ENCODE measurements at places on chromosomes 3 and 15.

- DNase-seq: no peak
Observed at GRCh38 chr3:168154089-168154488, 58.4 kb upstream of the GOLIM4 start.

DNA sequence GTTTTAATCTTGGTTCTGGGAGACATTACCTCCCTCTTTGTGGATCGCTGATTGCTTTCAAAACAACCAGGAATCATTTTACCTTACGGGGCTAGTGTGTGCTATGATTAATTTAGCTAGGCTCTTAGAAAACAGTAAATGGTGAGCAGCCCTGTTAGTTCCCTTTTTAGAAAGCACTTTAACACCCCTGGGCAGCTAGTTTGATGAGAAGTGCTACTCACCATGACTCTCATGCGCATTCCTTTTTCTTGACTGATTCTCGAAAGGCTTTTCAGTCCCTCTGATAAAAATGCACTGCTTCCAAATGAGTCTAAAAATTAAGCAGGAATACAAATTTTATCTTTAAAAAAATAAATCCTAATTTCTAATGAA, 75.3 kb upstream of the LEKR1 start:
- no peak for DNase-seq

DNA sequence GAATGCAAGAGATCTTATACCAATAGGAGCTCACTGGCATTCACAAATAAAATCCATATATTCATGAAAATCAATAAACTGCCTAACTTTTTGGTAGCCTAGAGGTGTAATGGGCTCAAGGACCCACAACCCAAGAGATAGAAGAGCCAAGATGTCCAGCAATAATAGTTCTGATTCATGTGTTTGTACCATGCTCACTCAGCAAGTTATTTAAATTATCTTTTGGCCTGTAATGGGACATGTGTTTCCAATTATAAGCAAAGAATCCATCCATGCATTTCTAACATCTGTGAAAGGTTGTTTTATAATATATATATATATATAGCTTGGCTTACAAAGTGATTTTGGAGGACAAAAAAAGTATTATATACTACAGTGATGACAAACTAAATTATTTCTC, 29.7 kb upstream of the SHC4 start:
- no peak for DNase-seq

DNA sequence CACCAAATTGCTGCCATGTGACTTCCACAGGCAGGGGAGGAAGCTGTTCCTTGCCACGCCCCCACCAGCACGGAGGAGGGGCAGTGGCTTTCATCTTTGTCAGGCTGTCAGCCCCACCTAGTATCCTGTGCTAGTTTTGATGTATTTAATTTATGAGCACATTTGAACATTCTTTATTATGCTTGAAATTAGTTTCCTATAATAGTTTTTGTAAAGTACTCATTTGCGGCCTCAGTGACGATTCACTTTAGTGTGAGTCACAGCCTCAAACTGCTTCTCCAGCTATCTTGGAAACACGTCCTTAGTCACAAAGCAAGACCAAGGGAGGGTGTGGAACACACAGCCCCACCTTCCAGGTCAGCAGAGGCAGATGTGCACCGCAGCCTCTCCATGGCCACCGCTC, 239.9 kb upstream of the ATP10A start:
- no peak for DNase-seq

- no peak for DNase-seq
Observed at GRCh38 chr3:186184021-186184420, 75.1 kb upstream of the ETV5 start.

- DNase-seq: no peak
Observed at GRCh38 chr3:17032407-17033034, 147.8 kb downstream of the PLCL2 start.

DNA sequence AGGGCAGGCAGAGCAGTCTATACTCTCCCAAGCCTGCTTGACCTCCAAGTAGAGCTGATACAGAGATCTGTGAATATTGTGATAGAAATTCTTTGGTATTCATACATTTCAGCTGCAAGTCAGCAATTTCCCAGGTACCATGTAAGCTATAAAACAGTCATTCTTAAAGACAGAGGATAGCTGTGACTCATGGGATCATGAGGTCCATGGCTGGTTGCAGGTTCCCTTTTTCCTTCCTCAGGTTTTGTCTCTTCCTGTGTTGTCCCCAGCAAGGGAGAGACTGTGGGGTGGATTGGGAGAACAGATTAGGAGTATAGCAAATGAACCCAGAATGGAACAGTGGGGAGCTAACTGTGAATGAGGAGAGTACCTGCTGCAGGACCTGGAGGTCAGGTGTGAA, 5.4 kb upstream of the P4HTM start:
- DNase-seq: no peak

DNA sequence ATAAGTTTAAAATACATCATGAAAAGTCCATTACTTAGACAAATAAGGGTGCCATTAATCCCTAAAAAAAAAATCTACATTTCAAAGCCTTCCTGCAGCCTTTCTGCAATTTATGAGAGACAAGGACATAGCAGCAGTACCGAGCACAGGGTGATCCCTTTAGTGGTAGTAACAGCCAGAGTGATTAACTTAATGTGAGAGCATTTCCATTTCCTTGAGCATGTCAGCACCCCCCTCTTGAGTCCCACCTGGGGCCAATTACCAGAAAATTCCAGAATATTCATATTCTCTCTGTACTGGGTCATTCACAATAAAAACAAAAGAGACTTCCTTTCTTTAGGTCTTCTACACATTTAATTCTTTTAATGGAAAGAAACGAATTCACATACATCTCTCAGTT, 546.9 kb upstream of the CCDC54 start:
- no peak for DNase-seq

DNA sequence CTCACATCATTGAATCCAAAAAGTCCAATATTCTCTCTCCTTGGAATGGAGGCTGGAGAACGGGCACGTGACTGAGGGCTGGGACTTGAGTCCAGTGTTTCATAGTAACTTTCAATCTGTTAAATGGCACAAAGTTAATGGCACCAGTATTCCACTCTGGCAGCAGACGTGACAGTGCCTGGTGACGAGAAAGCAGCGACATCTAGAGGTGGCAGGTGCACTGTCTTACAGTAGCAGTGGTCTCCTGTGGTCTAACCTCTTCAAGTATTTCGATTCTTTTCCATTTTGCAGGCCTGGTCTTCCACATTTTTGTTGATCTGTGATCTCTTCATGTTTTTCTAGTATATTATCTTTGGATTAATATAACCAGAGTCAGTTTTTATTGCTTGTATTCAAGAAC, 107.1 kb downstream of the OXSM start:
- DNase-seq: no peak

DNA sequence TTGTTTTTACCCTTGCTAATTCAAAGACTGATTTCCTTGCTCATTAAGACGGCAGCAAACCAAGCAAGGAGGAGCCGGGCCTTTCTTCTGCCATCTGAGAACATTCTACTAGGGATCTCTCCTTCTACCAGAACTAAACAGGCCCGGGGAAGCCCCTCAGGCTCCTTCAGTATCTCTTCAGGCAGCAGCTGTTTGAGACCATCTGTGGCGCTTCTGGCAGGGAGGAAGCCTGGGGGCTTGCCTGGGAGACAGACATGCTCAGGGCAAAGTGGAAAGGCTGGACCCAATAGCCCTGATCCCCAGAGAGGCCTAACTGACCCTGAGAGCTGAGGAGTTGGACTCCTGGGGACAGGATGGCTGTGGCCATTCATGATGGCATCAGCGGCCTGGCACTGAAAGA, 67.9 kb downstream of the FEM1B start:
- DNase-seq: no peak

GRCh38 chr15:56984681-56985481, 66.4 kb downstream of the TCF12 start:
- no peak for DNase-seq

- no peak for DNase-seq
Observed at GRCh38 chr3:41508063-41508696, 308.9 kb downstream of the CTNNB1 start.

DNA sequence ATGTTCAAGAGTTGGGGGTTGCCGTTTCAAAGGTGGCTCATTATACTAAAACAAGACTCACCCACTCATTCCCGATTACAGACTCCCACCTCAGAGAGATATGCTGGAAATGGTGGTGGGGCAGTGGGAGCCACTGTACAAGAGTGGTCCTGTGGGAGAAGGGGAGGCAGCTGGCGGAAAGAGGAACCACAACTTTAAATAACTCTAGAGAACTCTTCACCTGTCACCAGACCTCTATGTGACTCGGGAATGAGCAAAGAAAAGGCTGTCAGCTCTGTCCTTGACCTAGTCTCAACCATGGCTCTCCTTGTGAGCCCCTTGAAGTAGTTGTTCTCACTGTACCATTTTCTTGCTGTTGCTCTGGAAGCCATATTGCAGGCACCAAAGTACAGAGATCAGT, 293.8 kb downstream of the CHST2 start:
- DNase-seq: no peak

- no peak for DNase-seq
Observed at GRCh38 chr3:49869525-49870126, at the start of gene CAMKV. Gene CAMKV (minus strand): TSS chr3:49869906. CDS start chr3:49862388, 7,518 bp downstream.

GRCh38 chr3:30522476-30522875, 83.9 kb upstream of the TGFBR2 start:
- DNase-seq: no peak

DNA sequence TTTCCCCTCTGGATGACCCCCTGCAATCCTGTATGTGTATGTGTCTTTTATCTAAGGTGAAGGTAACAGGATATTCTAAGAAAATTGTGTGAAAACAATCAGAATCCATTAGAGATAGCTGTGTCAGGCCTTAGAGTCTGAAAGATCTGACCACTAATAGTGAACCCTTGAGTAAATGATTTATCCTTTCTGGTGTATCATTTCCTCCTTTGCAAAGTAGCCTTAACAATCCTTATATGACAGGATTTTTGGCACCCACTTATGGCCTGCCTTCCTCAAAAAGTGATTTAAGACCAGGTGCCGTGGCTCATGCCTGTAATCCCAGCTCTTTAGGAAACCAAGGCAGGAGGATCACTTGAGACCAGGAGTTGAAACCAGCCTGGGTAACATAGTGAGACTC, 110.2 kb downstream of the RBPMS2 start:
- no peak for DNase-seq

DNA sequence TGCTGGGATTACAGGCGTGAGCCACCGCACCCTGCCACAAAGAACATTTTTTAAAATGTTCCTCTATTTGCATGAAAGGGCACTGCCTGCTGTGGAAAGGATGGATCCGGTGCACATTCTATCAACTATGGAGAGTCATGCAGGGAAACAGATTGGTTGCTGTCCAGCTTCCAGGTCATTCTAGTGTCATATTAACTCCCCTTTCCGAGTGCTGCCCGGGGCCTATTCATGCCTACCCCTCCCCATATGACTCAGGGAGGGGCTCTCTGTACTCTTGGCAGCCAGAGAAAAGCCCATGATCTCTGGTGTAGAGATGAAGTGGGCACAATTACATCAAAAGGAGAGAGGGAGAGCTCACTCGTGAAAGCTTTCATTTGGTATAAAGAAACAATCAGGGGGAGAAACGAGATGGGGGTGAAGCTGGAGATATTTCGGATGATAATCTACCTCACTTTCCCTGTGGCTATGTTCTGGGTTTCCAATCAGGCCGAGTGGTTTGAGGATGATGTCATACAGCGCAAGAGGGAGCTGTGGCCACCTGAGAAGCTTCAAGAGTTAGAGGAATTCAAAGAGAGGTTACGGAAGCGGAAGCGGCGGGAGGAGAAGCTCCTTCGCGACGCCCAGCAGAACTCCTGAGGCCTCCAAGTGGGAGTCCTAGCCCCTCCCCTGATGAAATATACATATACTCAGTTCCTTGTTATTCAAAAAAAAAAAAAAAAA, 16.1 kb upstream of the AHSG start:
- no peak for DNase-seq

DNA sequence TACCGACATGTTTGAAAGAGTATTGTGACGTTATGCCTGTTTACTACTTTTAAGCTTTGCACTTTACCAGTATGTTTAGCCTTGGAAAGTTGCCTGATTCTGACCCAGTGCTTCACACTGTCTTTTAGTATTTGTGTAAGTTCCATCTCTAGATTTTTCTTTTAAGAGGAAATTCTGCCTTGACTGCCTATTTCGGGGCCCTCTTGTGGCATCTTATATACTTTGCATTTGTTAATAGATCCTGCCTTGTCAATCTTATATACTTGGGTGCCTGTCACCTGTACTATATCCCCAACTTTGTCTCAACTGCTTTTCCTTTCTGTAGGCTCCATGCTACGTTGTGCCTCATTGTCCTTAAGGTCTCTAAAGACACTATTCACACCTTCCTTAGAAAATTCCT, 244.6 kb downstream of the STXBP5L start:
- DNase-seq: no peak

DNA sequence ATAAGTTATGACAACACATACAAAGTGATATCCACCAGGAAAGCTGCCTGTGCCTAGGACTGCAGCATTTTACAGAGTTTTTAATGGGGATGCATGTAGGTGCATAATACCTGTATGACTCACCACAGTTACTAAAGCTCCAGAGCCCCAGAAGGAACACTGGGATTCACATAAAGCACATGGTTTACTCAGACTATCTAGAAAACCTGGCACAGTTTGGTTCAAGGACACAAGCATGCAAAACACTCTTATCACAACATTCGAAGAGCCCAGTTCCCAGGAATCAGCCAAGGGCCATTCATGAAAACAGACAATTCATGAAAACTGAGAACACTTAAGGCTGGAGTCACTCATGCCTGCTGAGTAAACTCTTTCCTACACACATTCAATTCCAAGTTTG, 261.0 kb downstream of the PYDC2 start:
- no peak for DNase-seq

GRCh38 chr3:54951405-54951804, 23.5 kb upstream of the LRTM1 start:
- DNase-seq: no peak

GRCh38 chr3:127212231-127212630, 19.3 kb downstream of the PRR23E start:
- DNase-seq: no peak

GRCh38 chr3:172096881-172097420, 57.6 kb downstream of the FNDC3B start:
- DNase-seq: no peak

DNA sequence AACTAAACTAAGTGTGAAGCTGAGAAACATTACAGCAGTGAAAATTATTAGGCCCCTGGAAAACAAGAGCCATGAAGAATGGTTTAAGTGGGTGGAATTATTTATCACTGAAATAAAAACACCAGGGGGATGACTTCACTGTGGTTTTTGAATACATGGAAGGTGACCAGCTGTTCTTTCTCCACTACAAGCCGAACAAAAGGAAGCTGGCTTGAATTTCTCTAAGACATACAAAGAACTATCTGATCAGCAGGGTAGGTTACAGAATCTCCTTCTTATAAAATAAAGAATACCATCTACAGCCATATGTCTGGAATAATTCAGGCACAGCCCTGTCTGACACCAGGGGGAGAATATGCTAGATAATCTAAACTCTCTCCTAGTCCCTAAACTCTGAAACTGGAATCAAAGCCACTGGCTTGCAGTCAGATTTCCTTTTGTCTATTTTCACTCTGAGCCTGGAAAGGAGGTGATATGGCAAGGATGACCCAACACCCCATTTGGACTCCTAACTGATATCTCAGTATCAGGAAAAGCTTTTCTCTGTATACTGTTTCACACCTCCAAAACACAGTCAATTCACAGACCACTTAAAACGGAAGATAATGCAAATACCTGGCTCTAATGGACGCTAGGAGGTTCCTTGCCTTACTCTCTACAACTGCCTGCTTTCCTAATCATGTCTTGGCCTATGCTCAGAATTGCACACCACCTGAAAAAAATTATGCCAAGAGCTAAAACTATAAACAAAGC, 31.2 kb downstream of the SPATA12 start:
- DNase-seq: no peak

GRCh38 chr15:39885099-39885777, 34.8 kb downstream of the GPR176 start:
- no peak for DNase-seq
